ENCODE measurements at places on chromosomes 6 and 20. TPM values are rescaled to one million over a fixed set of nuclear protein-coding genes. Genes with fewer than 3 reads are reported as not detected.

DNA sequence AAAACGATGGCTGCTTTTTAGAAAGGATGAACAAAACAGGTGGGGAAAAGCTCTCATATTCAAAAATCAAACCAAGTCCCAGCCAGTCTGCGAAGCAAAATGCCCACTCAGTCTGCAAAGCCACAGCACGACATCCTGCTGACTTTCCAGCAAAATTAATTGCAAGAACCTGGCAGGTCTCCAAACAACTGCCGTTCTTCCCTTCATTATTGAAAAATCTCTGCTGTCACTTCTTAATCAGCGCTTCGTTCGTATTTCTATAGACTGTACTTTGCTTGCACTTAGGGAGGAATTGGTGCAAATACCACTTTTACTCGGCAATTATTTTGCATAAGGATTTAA lies 222.4 kb downstream of the CBLN4 start:
- no peak for DNase-seq

- no peak for DNase-seq
Observed at GRCh38 chr6:131532580-131533039, 40.4 kb upstream of the ARG1 start.

RAD21L1 gene
- 0.11 TPM for total RNA-seq

DDO gene
- total RNA-seq, result not detected

Data from PC-3 (cell line).